C1 segment of cervical spinal cord (tissue), 14 donors: ENCODE measurements at places on chromosomes 2 and 18.
A peak's percentile ranks its signal among the peaks of the same experiment; 100 is the strongest.

DNA sequence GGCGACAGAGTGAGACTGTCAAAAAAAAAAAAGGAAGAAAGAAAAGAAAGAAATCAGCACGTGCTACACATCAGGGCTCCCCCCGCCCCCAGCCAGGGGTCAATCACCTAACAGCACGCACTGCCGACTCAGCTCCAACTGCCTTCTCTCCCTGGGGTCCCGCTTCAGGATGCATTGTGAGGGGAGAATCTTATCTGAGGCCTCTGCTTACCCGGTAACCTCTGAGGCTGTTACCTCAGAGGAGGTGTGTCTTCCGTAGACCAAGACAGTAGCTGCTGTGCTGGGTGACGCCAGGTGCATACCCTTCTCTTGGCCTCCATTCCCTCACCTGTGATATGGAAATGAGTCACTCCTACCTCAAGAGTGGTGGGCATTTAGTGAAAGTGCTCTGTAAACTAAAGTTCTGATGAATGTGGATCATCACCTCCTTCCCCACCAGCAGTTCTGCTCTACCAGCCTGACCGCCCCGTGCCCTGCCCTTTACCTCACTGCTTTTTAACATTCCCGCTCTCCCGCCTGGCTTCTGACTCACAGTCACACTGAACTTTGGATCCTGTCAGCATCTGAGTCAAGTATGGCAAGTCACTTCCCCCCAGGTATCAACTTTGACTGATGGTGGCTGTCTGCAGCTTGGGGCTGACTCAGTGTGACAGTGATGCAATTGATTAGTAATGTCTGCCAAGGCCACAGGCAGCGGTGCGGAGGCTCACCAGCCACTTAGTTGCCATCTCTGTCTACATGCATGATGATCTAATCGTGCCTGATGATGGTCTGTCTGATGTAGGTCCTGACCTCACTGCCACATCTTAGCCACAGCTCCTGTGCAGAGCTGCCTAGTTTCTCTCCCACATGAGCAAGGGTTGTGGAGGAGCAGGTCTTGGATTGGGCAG, 20.1 kb downstream of the ARID5A start:
- DNase-seq = no peak

DNA sequence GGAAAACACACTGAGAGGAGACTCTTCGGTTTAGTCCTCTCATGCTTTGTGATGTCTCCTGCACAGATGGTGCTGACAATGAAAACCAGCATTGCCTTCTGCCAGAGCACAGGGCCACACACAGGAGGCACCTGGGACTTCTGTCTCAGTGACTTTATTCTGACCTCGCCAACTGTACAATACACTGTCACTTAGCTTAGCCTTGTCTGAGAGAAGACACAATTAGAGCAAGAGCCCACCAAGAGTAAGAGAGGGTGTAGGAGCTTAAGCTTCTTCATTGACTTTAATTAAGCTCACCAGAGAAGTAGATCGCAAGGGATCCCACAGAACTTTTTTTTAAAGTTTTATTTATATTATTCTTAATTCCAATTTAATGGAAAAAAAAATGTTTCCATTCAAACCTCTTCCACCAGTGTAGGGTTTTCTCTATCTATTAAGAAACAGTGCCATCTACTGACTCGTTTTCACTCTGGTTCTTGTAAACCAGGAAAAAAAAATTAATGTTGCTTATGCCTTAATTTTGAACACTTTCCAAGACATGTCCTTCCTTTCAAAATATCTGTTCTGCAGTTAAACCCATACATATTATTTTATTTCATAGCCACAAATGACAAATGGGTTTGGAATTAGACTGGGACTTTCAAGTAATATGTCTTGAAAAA, 42.4 kb upstream of the DDX18 start:
- DNase-seq = no peak

- DNase-seq = no peak
Measured at GRCh38 chr2:152588998-152589397, 128.3 kb downstream of the PRPF40A start.

DNA sequence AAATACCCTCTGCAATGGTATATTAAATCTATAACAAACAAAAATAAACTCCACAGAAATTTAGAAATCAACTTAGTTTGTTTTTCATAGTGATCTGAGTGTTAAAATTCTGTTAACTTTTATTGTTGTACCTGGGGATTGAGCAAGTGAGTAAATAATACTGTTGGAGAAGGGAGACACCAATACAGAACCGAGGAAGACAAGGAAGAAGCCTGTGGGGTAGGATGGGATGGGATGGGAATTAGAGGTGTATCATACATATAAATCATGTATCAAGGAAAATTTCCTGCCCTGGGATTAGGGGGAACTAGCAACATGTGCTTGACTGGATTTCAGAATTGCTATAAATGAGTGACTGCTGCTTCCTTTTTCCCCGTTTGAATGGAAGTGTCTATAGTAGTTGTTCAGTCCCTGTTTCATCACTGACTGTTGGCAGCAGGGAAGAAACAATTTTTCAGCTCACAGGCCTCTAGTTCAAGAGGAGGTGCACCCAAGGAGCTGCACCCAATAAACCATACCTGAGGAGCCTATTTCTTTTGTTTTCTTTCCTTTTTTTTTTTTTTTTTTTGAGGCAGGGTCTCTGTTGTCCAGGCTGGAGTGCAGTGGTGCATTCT, 53.1 kb downstream of the SP110 start:
- DNase-seq = no peak

- DNase-seq = no peak
Measured at GRCh38 chr2:21757805-21758430, 634.1 kb downstream of the TDRD15 start.

GRCh38 chr2:101387151-101387834, at the start of gene CREG2:
CREG2 (minus strand) TSS chr2:101387503; CDS start chr2:101387457, 46 bp downstream.
- DNase-seq = peak; percentile 53

DNA sequence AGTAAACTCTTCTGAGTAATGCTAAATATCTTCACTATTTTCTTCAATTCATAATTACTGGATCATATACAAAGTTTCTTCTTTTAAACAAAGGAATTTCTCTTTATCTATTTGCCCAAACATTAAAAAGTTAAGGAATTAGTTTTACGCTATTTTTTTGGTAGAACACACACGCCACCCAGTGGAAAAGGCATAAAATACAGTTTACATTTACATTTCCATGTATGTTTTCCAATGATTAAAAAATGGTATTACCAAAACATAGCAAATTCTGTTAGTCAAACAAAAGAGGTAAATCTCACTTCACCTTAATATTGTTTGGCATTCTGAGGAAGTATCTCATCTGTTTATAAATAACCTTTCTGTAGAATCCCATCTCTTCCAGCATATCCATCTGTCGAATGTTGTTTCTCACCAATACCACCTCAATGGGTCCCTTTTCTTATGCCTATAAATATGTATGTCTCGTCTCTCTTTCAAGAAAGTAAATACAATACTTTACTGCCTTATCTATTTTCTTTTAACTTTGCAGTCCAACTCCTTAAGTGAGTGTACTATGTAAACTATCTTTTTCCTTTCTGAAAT, 7.2 kb downstream of the BOLL start:
- DNase-seq = no peak

GRCh38 chr2:98551316-98551715, 57.0 kb downstream of the COA5 start:
- DNase-seq = no peak

DNA sequence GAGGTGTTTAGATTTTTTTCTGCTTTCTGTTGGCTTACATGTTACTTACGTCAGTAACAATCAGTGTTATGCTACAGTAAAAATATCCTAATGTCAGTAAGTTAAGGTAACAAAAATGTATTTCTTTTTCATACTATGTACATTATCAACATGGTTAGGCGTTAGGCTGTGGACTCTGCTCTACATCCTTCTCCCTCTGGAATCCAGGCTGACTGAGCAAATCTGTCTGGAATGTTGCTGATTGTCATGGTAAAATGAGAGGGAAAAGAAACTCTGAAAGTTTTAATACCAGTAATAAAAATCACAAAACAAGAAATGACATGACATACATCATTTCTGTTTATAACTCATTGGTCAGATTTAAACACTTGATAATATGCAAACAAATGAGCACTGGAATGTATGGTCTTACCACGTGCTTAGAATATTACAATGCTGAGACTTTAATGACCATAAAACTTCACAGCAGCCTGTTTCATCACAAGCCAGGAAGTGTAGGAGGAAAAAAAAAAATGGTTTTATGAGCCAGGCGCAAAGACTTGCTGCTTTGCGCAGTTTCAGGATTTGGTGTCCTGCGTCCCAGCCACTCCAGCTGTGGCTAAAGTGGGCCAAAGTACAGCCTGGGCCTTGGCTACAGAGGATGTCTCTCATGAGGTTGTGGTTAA, 252.4 kb downstream of the FSIP2 start:
- DNase-seq = no peak

DNA sequence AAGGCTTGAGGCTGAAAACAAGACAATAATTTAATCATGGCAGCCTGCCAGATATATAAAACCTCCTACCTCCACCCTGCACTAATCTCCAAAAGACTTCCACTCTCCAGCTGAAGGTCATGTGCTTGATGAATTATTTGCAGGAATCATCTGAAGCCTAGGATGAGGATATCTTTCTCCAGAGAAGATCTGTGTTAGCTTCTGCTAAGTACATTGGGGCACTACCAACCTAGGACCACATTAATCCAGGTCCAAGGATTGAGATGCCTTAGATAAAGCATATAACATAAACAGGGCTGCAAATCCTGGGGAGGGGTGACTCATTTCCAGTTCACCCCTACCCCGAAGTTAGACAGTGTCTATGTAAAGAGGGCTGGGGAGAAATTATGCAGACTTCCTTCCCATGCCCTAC, 80.5 kb upstream of the FRZB start:
- no peak for DNase-seq

- no peak for DNase-seq
Measured at GRCh38 chr2:42317945-42318344, 43.1 kb downstream of the COX7A2L start.

DNA sequence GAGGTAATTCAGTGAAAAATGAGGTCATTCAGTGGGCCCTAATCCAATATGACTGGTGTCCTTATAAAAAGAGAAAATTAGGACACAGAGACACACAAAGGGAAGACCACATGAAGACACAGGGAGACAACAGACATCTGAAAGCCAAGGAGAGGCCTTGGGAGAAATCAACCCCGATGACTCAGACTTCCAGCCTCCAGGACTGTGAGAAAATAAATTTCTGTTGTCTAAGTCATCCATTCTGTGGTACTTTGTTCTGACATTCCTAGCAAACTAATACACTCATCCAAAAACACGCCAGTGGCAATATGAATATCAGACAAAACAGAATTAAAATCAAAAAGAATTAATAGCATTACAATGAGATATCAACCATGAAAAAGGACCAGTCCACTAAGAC, 303.7 kb downstream of the SS18 start:
- DNase-seq = no peak

- no peak for DNase-seq
Measured at GRCh38 chr2:120510751-120511395, 164.9 kb downstream of the INHBB start.

- DNase-seq = no peak
Measured at GRCh38 chr2:46368401-46368800, 71.2 kb downstream of the EPAS1 start.

- DNase-seq = no peak
Measured at GRCh38 chr2:225502971-225503370, 103.5 kb downstream of the NYAP2 start.

DNA sequence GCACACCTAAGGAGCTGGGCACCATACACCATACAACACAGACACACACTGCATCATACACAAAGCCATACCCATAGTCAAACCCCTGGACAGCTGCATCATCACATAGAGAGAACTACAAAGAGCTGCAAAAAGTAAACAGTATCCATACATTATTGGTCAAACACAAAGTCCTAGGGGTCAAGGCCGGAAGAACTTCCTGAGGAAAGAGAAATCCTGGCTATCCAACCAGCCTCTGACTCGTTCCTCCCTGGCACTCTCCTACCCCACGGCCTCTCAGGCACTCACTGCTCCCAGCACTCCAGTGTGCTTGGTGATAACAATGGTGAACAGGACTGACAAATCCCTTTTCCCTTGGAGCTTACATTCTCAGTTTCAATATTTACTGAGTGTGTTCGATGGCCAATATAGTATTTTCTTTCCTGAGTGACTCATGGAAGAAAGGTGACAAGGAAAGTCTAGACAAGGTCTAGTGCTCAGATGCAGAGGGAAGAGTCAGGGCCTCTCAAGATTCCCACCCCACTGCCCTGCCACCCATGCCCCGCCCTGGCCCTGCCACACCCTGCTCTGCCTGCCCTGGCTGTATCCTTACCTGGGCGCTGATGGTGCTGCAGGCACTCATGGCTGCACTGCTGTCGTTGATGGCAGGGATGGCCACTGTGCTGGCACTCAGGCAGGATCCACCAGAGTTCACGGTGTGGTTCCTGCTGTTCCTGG, 3.4 kb downstream of the CFAP65 start:
- DNase-seq = no peak

DNA sequence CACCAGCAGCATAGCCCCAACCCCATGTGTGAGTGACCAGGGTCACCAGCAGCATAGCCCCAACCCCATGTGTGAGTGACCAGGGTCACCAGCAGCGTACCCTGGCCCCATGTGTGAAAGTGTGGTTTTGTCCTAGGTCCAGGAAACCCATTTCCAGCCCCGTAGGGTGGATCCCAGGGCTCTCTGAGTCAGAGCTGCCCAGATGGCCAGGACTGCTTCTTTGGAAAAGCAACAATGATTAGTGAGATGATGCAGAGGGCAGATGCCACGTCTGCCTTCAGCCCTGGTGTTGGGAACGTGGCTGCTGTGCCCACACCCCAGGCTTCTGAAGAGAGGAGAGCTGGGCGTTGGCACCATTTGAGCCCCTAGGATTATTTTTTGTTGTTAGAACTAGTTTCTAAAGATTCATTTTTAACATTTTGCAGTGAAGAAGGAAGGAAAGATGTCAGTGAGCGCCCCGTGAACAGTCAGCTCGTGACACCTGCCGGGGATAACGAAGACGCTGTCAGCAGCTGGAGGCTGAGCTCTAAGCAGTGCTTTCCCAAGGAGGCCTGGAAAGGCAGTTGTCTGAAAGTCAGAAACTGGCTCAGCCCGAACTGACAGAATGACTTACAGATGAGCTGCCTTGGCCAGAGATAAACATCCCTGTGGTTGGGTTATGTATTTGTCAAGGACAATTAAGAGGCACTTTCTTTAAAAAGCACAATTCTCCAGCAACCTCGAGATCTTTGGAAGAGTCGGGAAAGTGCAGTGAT, 32.1 kb upstream of the KCNG2 start:
- no peak for DNase-seq

DNA sequence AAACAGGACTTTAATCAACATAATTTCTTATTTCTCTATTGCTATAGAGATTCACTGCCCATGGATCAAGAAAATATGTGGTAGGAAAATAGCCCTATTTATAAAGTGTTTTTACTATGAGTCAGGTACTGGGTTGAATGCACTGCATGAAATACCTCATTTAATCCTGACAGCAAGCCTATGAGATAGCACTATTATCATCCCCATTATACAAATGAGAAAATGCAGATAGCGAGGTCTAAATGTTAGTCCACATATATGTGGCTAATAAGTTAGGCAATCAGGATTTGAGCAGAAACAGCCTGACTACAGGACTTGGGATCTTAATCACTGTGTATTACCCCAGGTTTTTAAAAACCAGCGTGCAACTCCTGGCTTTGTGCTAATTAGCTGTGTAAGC, 8.5 kb upstream of the LYPD1 start:
- DNase-seq = no peak

- no peak for DNase-seq
Measured at GRCh38 chr18:62335494-62335893, 10.4 kb downstream of the TNFRSF11A start.
